ENCODE measurements at places on chromosomes 1 and 21.

- no peak for DNase-seq
Observed at GRCh38 chr1:47828978-47829377, 168.2 kb downstream of the TRABD2B start.

- no peak for DNase-seq
Observed at GRCh38 chr1:206506405-206507283, 687 bp upstream of the RASSF5 start.

- DNase-seq, result no peak
Observed at GRCh38 chr1:100423832-100424337, 71.6 kb downstream of the CDC14A start.

DNA sequence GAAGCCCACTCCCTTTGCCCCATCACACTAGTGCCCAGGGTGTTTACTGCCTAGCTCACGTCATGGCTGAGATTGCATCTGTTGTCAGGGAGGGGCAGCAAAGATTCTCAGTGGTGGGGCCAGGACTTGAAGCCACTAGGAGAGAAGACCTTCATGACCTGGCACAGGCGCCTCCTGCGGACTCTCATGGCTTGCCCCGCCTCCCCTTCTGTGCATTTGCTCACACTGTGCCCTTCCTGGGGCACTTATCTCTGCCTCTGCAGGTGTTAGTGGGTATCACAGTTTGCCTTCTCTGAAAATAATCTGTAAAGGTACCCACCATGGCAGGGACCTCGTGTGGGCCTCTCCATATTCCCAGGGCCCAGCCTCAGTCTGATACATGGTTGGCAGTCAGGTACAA lies 20.1 kb downstream of the PTPRU start:
- DNase-seq, result no peak

GRCh38 chr1:101257500-101258325 lies 20.9 kb downstream of the S1PR1 start:
- DNase-seq, result no peak

GRCh38 chr1:31674626-31675025 lies 29.2 kb downstream of the COL16A1 start:
- DNase-seq, result no peak

DNA sequence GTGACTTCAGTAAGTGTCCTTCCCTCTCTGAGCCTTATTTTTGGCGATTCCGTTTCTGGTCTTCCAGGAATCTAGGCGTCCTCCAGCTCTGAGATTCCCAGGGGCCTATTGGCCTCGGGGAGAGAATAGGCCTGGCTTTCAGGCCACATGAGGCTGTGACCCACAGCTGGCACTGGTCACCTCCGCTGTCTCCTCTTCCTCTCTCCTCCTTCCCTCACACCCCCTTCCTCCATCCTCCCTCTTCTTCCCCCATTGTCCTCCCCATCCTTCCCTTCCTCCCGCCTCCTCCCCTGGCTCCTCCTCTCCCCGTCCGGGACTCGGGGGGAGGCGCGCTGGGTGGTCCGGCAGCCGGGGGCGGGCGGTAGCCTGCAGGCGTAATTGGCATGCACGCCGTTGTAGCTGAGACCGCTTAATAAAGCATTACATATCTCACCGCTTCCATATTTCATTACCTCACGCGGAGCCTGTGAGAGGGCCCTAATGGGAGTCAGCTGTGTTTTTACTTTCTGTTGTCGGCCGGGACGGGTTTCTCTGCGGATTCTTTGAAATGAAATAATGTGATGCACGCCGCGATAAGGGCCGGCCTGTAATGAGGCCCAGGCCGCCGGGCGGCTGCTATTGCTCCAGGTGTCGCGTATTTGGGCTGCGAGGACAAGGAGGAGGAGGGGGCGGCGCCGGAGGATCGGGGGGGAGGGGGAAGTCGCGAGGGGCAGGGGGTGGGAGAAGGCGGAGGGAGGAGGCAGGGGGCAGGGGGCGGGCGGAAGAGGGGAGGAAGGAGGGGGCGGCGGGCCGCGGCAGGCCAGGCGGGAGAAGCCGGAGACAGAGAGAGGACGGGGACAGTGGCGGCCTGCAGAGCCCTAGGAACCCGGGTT lies 95.3 kb downstream of the FOXD2 start:
- DNase-seq, result no peak

DNA sequence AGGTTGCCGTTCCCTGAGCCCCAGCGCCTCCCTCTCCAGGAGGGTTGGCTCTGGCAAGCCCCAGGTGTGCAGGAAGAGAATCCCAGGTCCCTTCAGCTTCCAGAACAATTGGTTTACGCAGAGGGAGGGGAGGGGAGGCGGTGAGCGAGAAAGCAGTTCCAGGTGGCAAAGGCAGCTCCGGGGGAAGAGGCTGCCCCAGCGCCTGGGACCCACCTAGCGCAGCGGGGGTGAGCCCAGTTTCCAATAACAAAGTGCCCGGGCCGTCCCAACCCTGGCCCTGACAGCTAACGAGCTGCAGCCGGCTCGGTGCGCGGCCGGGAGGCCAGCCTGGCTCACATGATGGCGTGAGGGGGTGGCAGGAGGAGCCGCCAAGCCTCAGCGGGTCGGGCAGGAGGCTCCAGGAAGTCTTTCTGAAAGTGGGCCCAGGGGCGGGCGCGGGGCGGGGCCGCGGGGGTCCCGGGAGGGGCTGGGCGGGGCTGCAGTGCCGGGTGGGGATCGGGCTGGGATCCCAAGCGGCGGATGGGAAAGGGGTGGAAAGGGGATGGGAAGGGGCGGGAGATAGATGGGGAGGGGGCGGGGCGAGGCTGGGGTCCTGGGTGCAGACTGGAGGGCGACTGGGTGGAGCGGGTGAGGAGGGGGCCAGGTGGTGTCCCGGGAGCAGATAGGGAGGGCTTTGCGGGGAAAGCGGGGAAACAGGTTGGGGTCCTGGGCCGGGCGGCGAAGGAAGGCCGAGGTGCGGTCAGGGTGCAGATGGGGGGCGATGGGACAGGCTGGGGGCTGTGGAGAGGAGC lies 22.8 kb downstream of the DHRS3 start:
- DNase-seq, result no peak

DNA sequence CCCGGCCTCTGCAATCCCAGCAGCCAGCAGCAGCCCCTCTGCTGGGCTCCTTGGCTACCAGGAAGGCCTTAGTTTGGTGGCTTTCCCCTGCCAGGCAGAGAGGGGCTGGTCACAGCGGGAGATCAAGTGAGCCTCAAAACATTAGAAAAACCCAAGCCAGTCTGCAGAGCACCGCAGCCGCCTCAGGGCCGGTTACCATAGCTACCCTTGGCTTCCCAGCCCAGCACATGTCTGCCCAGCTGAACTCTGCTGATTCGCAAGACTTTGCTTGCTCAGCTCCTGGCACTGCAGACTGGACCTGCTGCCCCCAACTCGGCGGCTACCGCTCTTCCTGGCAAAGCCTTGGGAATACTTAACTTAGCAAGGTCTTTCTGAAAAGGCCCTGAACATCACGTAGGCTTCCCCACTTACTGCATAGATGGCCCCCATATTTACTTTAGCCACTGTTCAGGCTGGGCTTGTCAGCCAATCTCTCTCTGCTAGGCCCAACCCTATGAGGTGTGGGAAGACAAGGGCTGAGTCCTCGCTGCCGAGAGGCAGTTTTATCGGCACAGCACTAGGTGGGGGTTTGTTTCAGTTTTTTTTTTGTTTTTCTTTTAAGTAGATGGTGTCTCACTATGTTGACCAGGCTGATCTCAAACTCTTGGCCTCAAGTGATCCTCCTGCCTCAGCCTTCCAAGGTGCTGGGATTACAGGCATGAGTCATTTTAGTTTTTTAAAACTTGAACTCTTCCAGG lies 28.6 kb upstream of the PLEKHG5 start:
- DNase-seq, result no peak

DNA sequence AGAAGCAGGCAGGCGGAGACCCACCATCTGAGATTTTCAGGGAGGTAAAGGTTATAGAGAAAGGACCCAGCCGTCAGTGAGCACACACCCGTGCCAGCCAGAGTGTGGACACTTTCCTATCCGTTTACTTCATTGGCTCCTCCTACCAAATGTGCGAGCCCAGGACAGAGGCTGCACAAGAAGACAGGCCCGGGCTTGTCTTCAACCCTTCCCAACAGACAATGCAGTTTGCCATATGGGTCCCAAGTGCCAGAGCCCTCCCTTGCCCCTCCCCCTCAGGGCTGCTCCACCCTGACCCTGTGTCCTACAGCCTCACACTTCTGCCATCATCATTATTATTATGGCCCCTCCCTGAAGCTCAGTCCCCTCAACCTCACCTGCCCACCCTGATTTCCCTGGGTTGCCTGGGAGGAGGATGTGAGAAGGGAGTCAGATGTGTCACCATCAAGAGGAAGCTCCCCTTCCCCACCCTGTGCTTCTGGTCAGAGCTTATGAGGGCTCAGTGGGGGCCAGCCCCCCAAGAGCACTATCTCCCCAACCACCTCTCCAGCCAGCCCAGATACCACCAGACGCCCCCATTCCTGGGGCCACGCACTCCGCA lies 9.4 kb downstream of the LAPTM5 start:
- DNase-seq, result no peak

DNA sequence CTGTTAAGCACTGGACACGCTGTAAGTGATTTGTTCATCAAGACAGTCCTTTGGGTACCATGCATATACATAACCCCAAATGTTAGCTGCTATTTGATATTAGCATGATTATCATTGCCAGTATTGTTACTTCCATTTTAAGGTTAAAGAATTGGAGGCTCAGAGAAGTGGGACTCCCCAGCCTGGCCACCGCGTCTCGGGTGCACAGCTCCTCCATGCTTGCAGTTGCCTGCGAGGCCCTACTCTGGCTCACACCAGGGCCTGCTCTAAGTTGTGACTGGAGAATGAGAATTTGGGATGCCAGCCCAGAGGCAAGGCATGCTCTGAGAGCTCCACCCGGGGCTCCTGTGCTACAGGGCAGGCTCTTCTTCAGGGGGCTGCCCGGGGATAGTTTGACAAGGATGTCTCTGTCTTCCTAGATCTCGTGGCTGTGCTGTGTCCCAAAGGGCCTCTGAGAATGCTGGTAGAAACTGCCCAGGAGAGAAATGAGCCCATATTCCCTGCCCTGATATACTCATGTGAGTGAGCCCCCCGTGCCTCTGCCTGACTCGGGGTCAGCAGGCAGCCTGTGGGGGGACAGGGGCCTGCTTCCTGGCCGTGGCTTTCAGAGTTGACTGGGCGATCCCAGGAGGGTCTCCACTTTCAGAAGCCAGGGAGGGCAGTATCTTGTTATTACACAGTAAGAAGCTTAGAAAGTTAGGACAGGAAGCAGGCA lies 19.4 kb downstream of the PSEN2 start:
- DNase-seq, result no peak

GRCh38 chr1:12197483-12197880 lies 30.7 kb downstream of the TNFRSF1B start:
- DNase-seq, result no peak

GRCh38 chr21:34971656-34972055 lies 77.4 kb downstream of the RUNX1 start:
- DNase-seq, result no peak

DNA sequence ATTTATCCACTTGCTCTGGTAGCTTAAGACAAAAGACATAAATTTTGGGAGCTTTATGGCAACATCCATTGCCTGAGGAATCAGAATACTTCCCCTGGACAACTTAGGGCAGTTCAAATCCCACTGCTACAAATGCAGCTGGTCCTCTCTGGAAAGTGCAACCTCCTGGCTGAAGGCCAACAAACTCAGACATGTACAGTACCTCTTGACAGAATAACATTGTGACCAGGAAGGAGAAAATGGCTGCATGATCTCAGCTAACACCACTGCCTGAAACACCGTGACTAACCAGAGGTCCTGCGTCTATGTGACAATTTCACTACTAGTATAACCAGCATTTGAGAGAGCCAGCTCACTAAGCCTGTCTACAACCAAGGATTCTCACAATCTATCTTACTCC lies 218.9 kb downstream of the CRB1 start:
- DNase-seq, result no peak

- DNase-seq, result no peak
Observed at GRCh38 chr1:5727191-5727590, 265.0 kb downstream of the NPHP4 start.

DNA sequence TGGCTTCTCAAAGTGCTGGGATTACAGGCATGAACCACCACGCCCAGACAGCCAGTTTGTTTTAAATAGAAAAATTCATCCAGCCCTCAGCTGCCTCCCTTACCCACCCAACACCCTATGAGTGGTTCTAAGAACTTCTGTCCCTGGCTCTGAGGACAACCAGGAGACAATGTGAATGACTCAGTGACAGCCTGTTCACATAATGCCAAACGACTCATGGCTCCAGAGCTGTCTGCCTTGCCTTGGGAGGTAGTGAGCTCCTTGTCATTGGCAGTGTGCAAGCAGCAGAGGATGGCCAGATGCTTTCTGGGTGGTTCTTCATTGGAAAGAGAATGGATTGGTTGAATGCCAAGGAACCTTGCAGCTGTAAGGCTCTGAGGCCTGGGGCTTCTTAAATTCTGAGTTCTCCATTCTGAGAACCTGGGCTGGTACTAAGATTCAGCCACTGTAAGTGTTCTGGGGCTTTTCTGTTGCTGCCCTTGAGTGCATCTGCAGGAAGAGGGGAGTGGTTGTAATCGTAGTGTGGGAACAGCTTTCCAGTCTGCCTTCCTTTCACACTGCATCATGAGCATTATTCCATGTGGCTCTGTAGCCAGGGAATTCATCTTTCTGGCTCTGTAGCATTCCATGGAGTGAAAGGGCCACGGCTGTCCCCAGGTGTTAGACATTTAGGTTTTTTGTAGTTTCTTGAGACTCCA lies 5.8 kb downstream of the SERINC2 start:
- no peak for DNase-seq

- DNase-seq, result no peak
Observed at GRCh38 chr1:41953291-41953690, 34.6 kb upstream of the HIVEP3 start.

GRCh38 chr1:205371871-205372660 lies 15.3 kb upstream of the KLHDC8A start:
- DNase-seq, result no peak

GRCh38 chr1:164928232-164928812 lies 369.3 kb downstream of the PBX1 start:
- DNase-seq, result no peak

- DNase-seq, result no peak
Observed at GRCh38 chr1:232784794-232785193, 20.4 kb upstream of the MAP10 start.

GRCh38 chr1:155223047-155223446 lies 14.6 kb downstream of the MTX1 start:
- DNase-seq, result no peak

DNA sequence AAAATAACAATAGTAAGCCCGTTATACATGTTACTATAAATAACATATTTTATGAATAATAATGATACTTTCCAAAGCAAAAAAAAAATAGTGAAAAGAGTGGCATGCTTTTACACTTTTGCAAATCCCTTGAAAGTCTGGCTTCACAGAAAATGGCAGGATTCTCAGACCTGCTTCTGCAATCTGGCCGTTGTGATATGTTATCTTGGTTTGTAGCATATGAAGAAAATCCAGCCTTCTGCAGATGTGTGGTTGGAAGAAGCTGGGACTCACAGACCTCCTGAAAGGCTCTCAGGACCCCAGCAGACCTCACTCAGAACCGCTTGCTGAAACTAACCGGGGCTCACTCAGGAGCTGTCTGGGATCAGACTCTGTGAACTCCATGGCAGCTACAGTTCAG lies 256.0 kb upstream of the TMEM51 start:
- DNase-seq, result no peak

All from stimulated activated CD4-positive, alpha-beta T cell treated with anti-CD3 and anti-CD28 coated beads, Interleukin-1b, Interleukin-23, amount 100 ng/mL, for 1 hour (primary cell).